CD4-positive, alpha-beta T cell treated with Interleukin-2 at 100 ng/mL for 4 hours (primary cell): ENCODE measurements at places on chromosomes 16 and 17.
A peak's percentile ranks its signal among the peaks of the same experiment; 100 is the strongest.

GRCh38 chr17:22692066-22692805, 999.9 kb downstream of the KCNJ18 start:
- no peak for DNase-seq

- DNase-seq: peak; percentile 45
These were observed 5.4 kb downstream of the TNP2 start for GRCh38 chr16:11263737-11264136.

DNA sequence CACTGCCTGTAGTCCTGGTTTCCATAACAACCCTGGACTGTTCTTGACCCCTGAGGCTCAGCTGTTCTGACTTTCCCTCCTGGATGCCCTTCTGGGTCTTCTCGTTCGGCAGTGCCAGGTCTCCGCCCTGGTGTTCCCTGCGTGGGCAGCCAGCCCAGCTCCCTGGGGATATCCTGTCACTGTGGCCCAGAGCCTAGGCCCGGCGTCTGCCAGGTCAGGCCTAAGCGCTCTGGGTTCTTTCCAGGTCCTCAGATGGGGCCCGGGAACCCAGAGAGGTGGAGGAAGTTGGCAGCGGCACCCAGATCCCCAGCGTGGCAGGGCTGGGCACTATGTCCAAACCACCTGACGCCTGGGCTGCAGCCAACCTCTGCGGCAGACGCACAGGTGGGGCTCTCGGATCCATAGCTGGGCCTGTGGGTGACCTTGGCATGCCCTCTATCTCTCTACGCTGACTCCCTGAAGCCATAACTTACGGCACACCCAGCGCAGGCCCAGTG, 12.5 kb upstream of the ATP2A3 start:
- DNase-seq: no peak

DNA sequence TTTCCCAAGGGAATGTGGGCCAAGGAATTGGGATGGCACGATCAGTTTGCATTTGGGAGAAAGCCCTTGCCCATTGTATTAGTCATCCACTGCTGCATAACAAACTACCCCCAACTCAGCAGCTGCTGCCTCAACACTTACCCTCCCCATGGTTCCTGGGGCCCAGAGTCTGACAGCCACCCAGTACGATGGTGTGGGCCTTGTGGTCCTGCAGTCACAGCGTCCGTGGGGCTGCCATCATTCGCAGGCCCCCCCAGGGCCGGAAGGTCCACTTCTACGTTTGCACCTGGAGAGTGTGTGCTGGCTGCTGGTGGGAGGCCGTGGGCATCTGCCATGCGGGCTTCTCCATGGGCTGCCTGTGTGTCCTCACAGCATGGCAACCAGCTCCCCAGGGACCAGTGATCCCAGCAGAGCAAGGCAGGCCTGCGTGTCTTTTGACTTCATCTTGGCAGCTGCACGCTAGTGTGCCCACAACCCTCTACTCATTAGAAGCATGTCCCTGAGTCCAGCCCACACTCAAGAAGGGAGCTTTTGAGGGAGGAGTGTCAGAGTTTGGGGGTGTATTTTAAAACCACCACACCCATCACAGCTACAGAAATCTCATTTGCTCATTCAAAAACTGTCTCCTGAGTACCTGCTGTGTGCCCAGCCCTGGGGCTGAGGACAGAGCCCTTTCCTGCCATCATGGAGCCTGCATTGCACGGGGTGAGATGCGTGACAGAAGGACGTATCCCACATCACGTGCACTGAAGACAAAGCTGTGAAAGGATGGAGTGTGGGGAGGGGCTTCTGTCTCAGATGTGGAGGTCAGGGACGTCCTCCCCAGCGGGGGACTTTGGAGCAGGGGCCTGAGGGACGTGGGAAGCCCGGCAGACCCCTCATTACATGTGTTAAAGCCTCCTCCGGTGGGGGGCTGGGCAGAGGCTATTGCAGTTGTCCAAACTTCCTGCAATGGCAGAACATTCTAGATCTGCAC, 185.0 kb upstream of the ZNF469 start:
- DNase-seq: no peak

DNA sequence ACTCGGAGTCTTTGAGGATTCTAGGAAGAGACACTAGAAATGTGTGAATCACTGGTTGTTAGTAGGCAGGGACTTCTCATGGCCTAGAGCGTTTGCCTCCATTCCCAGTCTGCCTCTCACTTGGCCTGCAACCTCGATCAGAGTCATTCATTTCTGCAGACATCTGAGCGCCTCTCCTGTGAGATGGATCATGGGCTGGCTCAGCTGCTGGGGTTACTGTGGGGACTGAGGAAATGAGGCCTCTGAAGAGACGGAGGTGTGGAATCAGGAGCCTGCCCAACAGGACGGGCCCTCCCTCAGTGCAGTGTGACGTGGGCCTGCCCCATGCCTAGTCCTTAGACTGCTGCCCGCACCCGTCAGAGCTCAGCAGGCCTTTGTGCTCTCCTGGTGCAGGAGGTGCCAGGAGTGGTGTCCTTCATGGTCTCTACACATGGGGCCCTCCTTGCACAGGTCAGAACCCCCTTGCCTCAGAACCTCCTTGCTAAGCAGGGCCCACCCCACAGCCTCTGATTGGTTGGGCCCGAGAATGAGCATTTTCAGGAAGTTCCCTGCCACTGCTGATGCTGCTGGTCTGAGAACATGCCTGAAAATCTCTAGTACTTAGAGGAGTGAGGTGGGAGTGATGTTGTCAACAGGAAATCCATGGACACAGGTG, 99.4 kb downstream of the NPIPB11 start:
- DNase-seq: no peak

DNA sequence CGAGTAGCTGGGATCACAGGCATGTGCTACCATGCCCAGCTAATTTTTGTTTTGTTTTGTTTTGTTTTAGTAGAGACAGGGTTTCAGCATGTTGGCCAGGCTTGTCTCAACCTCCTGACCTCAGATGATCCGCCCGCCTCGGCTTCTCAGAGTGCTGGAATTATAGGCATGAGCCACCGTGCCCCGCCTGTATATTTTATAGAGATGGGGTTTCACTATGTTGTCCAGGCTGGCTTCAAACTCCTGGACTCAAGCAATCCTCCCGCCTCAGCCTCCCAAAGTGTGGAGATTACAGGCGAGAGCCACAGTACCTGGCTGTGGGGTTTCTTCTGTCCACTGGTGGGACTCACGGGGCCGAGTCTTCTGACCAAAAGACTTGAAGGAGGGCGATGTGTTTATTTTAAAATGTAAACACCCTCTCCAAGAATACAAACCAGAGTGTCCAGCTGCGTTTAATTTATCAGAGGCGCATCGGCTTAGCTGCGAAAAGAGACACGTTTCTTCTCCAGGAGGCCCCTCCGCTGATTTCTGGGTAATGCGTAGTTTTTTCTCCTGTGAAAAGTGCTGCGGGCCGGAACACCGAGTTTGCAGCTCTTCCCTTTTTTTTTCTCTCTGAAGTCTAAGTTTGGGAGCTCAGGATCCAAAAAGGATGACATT, 86.9 kb upstream of the CIBAR2 start:
- no peak for DNase-seq

DNA sequence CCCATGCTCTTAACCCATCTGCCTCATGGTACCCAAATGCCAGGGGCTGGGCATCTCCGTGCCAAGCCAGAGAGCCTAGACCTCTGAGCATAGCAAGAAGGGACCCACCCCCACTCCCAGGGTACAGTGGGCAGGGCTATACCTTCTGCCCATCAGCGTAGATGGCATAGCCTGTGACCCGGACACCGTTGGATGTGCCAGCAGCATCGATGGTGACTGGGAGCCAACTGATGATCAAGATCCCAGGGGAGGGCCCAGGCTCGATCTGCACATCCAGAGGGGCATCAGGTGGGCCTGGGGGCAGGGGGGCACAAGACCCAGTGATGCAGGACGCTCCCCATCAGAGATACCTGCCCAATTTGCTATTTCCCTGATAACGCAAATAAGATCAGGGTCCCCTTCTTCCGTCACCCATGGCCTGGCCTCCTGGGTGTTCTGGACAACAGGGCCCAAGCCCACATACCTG, 17.1 kb downstream of the TSPOAP1 start:
- no peak for DNase-seq
